ENCODE measurements at places on chromosomes 7 and 10. TPM values are rescaled to one million over a fixed set of nuclear protein-coding genes. Genes with fewer than 3 reads are reported as not detected.

GNGT1 gene
- total RNA-seq, result not detected

CYP2E1 gene
- 0.13 TPM for total RNA-seq

VAX1 gene
- not detected for total RNA-seq

UBN2 gene
- 2.8 TPM for total RNA-seq

INTS15 gene
- 13.9 TPM for total RNA-seq

DNA sequence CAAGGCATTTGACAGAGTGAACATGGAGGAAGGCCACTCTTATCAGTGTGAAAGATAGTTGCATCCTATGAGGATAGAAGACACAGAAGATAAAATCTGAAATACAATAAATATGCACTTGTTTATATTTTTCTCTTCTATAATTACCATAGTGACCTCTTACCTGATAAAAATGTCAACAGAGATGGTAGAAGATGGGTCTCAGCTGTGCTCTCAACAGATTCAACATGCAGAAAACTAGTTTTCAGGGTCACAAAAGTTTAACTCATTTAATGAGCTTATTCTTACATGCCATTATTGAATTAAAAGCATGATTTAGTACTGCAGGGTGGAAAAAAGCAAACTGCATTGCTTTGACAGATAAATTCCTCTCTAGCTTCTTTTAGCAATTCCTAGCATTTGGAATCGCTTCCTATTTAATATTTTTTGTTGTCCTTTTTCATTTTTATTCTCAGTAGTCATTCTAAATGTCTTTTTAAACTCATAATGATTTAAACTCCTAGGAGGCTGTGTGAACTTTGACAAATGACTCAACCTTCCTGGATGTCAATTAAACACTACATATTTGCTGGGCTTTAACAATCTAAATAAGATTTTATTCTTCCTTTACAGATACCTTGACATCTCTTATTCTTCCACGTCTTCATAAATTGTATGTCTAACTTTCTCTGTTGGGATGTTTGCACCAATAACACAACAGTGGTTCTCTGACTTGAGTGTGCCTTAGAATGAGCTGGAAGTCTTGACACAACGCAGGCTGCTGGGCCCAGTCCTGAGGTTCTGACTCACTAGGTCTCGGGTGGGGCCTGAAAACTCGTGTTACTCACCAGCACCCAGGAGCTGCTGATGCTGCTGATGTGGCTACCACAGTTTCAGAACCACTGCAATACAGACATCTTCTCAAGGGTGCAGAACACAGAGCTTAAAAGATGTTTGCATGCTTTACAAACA, 565.5 kb upstream of the IGFBP3 start:
- no peak for DNase-seq

DNA sequence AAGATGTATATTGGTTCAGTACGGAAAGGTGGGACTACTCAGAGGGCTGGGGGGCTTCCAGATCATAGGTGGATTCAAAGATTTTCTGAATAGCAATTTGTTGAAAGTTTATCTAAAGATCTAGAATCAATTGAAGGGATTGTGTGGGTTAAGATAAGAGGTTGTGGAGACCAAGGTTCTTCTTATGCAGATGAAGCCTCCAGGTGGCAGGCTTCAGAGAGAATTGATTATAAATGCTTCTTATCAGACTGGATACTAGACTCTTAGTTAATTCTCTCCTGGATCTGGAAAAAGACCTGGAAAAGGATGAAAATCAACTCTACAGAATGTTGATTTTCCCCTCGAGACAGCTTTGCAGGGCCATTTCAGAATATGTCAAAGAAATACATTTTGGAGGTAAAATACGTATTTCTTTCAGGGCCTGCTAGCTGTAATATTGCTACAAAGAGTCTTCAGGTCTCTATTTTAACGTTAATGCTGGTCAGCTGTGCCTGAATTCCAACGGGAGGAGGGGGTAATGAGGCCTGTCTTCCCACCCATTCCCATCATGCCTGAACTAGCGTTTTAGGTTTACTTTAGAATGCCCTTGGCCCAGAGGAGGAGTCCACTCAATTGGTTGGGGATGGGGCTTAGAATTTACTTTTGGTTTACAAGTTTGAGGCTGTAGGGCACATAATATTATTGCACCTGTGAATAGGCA, 12.8 kb upstream of the GPR15LG start:
- no peak for DNase-seq

DNA sequence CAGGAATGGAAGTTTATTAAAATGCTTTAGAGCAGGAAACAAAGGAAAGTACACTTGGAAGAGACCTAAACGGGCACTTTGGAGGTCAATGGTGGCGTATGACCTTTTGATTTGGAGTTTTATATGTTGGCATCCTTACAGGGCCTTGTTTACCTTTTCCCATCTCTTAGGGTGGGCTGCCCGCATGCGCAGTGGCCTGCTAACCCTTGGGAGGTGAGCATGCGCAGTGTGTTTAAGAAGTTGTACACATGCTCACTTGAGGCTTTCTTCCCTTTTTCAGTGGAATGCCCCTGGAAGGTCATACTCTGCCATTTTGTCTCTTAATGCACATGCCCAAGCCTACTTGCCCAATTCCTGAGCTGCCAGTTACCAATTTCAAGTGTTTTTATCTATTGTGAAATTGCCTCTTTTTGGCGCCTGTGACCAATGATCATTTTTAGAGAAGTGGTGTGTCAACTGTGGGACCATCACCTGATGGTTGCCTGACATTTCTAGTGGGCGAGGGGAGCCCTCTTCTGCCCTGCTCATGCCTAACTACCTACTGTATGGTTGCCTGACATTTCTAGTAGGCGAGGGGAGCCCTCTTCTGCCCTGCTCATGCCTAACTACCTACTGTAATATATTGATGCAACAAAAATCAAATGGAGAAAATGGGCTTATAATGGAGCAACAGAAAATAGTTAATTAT, 138.0 kb downstream of the PPP1R9A start:
- peak; percentile 34 for DNase-seq

DNA sequence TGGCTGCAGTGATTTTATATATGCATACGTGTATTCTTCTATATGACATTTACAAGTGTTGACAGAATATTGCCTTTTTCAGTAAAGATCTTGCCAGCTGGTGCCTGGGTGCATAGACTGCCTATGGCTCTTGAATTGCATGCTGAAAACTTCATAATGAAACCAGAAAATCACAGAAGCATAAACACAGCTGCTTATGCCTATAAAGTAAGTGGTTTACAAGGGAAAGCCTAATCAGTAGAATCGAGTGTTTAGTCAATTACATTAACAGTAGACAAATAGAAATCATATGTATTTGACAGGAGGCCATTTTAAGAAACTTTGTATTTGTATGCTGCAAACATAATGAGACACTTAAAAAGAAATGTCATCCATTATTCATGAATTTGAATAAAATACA, 82.5 kb downstream of the TMEM168 start:
- no peak for DNase-seq

- no peak for DNase-seq
These were observed 225.7 kb downstream of the PLXDC2 start for GRCh38 chr10:20041931-20042330.

DNA sequence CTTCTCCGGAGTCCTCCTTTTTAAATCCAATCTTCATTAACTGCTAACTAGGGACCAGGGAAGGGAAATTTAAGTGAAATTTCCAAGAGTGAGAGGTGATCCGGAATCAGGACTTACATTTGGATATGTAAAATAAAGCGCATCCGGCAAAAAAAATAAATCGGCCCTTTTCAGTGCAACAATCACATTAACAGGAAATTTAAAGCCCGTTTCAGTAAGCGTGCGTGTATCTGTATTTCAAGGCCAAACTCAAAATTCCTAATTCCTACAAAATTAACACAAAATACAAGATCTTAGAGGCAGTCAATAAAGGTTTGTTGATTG, 771 bp downstream of the DNAJC9 start:
- peak; percentile 9 for DNase-seq

Data from dermis microvascular lymphatic vessel endothelial cell (primary cell).